Mesangial cell (primary cell): ENCODE measurements at places on chromosomes 16 and 17. TPM values are rescaled to one million over a fixed set of nuclear protein-coding genes. Genes with fewer than 3 reads are reported as not detected.

The KRTAP2-2 gene
- total RNA-seq: not detected in 2 replicates

The ST6GALNAC1 gene
- total RNA-seq: 0.25 TPM in 1 of 2 replicates, not detected in the other

The FBXW10 gene
- total RNA-seq: not detected in 2 replicates

The SDR42E2 gene
- not detected in 2 replicates for total RNA-seq

The NOTUM gene
- 0.38 TPM in 1 of 2 replicates, not detected in the other for total RNA-seq

The GRB2 gene
- total RNA-seq: 60.8 and 64.8 TPM in 2 replicates

The SENP3 gene
- 61.2 and 89.3 TPM in 2 replicates for total RNA-seq

The ACSM3 gene
- 2.9 and 13.4 TPM in 2 replicates for total RNA-seq

The PITPNM3 gene
- total RNA-seq: 2.3 and 3.8 TPM in 2 replicates

The ZFP3 gene
- 0.81 and 2.2 TPM in 2 replicates for total RNA-seq

The LRRC75A gene
- total RNA-seq: 1.5 TPM in 1 of 2 replicates, not detected in the other

The FOXN1 gene
- not detected in 2 replicates for total RNA-seq

The ADAP2 gene
- total RNA-seq: 2.9 and 4.3 TPM in 2 replicates

The NXPH3 gene
- under 0.01 TPM in 1 of 2 replicates, not detected in the other for total RNA-seq

The ACSM2A gene
- total RNA-seq: 0.13 TPM in 1 of 2 replicates, not detected in the other

The HOXB9 gene
- total RNA-seq: 27.1 and 43.1 TPM in 2 replicates

The MNT gene
- 7.7 and 15.7 TPM in 2 replicates for total RNA-seq

The ADAD2 gene
- total RNA-seq: 0.13 TPM in 1 of 2 replicates, not detected in the other

The PRSS36 gene
- 1.1 and 7.9 TPM in 2 replicates for total RNA-seq

The TEFM gene
- total RNA-seq: 3.7 and 7.5 TPM in 2 replicates

The G6PC1 gene
- total RNA-seq: not detected in 2 replicates

The C16orf74 gene
- 5.6 and 11.4 TPM in 2 replicates for total RNA-seq

The GGT6 gene
- not detected in 2 replicates for total RNA-seq

The SLC12A3 gene
- not detected in 2 replicates for total RNA-seq

The PARD6A gene
- 5.5 and 9.0 TPM in 2 replicates for total RNA-seq

The TBC1D3G gene
- total RNA-seq: not detected in 2 replicates

The DHRS7B gene
- total RNA-seq: 19.6 and 28.4 TPM in 2 replicates
